ENCODE measurements at places on chromosomes 5 and 9. TPM values are rescaled to one million over a fixed set of nuclear protein-coding genes. Genes with fewer than 3 reads are reported as not detected.

TTC16 gene
- not detected for total RNA-seq

MVB12B gene
- 9.0 TPM for total RNA-seq

EQTN gene
- total RNA-seq = 1.1 TPM

ENHO gene
- not detected for total RNA-seq

PCA3 gene
- total RNA-seq = 0.22 TPM

SMIM33 gene
- total RNA-seq = not detected

SNX24 gene
- total RNA-seq = 24.2 TPM

ZFP2 gene
- 3.6 TPM for total RNA-seq

ITGA2 gene
- 0.88 TPM for total RNA-seq
